Activated CD8-positive, alpha-beta T cell treated with anti-CD3 and anti-CD28 coated beads, Interleukin-2, amount 10 ng/mL, durations not matched to agents 7 days and 5 days (primary cell): ENCODE measurements at places on chromosomes 6 and 20. TPM values are rescaled to one million over a fixed set of nuclear protein-coding genes. Genes with fewer than 3 reads are reported as not detected.

DNA sequence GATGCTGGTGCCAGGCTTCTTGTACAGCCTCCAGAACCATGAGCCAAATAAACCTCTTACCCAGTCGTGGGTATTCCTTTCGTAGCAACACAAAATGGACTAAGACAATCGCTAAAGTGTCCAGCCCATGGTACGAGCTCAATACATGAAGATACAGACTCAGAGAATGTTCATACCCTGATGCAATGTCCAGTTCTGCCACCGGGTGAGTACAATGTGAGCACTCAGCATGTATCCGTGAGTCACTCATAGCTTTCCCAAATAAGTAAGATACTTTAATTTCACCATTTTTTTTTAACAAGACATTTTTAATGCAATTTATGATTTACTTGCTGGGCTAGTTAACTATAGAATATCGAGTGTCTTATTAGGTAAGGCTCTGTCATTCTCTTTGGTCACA lies 26.7 kb upstream of the PDE10A start:
- no peak for DNase-seq
- no peaks in the 10 kb centered on the region for H3K36me3 ChIP-seq
- H3K4me3 ChIP-seq = no peak overlapping the region
- H3K27ac ChIP-seq = no peak overlapping the region
- no peaks in the 10 kb centered on the region for H3K4me1 ChIP-seq
- H3K27me3 ChIP-seq = no peaks in the 10 kb centered on the region

DNA sequence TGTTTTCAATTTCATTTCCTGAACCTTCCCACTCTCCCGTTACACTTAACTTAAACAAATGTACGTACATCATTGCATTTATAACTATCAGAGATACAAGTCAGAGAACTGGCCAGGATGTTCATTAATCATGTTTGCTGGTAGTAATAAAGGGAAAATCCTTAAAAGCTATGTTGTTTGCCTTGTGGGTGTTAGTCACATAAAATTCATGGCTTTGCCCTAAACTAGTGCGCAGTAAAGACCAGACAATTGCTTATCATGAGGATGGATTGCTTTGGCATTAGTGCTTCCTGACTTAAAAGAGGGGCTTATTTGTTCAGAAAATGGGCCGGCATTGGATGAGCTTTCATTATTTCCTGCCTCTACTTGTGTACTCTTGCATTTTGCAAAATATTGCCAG lies 1037.3 kb upstream of the FLRT3 start:
- no peaks in the 10 kb centered on the region for H3K27me3 ChIP-seq
- H3K4me3 ChIP-seq = no peak overlapping the region
- H3K27ac ChIP-seq = no peak overlapping the region
- DNase-seq = no peak
- no peaks in the 10 kb centered on the region for H3K4me1 ChIP-seq

- H3K27me3 ChIP-seq = no peaks in the 10 kb centered on the region
- H3K27ac ChIP-seq = no peak overlapping the region
- peaks cover 2% of the 10 kb centered on the region for H3K36me3 ChIP-seq
- no peaks in the 10 kb centered on the region for H3K4me1 ChIP-seq
These were observed 64.4 kb upstream of the FUCA2 start for GRCh38 chr6:143575901-143576426.

GRCh38 chr20:37757550-37757949 lies 63.7 kb downstream of the CTNNBL1 start:
- H3K36me3 ChIP-seq = peaks cover 10% of the 10 kb centered on the region
- H3K4me3 ChIP-seq = no peak overlapping the region
- H3K27ac ChIP-seq = peak overlapping the region; percentile 62
- no peaks in the 10 kb centered on the region for H3K27me3 ChIP-seq
- peaks cover 7% of the 10 kb centered on the region for H3K4me1 ChIP-seq

DNA sequence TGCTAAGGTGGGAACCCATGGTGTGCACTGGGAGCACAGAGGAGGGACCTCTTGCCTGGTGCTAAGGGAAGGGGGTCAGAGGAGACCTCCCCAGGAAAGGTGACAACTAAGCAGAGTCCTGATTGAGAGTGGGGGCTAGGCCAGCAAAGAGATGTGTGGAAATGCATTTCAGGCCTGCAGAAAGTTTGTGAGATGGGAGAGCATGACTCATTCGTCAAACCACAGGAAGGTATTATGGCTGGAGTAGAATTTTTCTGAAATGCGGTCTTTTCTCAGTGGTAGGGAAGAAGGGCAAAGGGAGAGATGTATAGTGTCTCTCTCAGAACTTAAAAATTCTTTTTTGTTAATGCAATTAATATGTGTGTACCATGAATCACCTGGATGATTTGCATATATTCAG lies 23.6 kb upstream of the EDN1 start:
- H3K4me3 ChIP-seq = no peak overlapping the region
- H3K4me1 ChIP-seq = peaks cover 14% of the 10 kb centered on the region
- peaks cover 10% of the 10 kb centered on the region for H3K27me3 ChIP-seq
- H3K36me3 ChIP-seq = peaks cover 3% of the 10 kb centered on the region
- no peak for DNase-seq
- H3K27ac ChIP-seq = no peak overlapping the region

GRCh38 chr20:57544838-57545564 lies 15.9 kb upstream of the PCK1 start:
- H3K4me1 ChIP-seq = no peaks in the 10 kb centered on the region
- H3K4me3 ChIP-seq = no peak overlapping the region
- no peaks in the 10 kb centered on the region for H3K36me3 ChIP-seq
- H3K27ac ChIP-seq = no peak overlapping the region
- no peak for DNase-seq

DNA sequence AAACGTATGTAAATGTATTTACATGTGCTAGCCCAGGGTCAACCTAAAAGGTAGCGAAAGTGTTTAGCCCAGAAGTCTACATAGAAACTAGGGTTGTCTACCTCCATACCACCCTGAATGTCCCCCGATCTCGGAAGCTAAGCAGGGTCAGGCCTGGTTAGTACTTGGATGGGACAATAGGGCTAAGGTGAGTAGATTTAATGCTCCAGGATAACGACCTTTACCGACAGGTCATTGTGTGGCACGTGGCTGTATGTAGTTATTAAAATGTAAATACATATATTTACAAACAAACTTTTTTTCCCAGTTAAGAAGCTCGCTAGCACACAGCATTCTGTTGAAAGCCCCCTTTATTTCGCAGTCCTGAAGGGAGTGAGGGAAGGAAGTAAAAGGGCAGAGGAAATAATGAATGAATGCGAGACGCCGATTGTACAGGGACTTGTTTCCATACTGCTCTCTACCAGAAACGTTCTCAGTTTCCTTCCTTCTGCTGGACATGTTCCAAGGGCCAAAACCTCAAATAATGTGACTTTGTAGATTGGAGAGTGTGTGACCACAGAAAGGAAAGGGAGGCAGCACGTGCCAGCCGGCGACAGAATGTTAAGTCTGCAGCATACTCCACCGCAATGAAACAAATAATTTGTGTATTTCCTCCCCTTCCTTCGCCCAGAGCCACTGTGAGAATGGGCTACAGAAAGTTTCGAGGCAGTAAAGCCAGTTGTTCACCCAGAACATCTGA lies 612 bp downstream of the ADAT2 start:
- peaks cover 9% of the 10 kb centered on the region for H3K36me3 ChIP-seq
- H3K4me1 ChIP-seq = peaks cover 23% of the 10 kb centered on the region
- peak overlapping the region; percentile 99 for H3K4me3 ChIP-seq

- peaks cover 27% of the 10 kb centered on the region for H3K4me1 ChIP-seq
- H3K36me3 ChIP-seq = no peaks in the 10 kb centered on the region
- no peak overlapping the region for H3K27ac ChIP-seq
- DNase-seq = no peak
- no peak overlapping the region for H3K4me3 ChIP-seq
- H3K27me3 ChIP-seq = peaks cover 53% of the 10 kb centered on the region
These were observed 831 bp upstream of the SIRPB2 start for GRCh38 chr20:1491860-1492642.

GRCh38 chr6:5174756-5175549 lies 85.8 kb downstream of the LYRM4 start:
- H3K4me3 ChIP-seq = peak overlapping the region; percentile 72
- peaks cover 66% of the 10 kb centered on the region for H3K4me1 ChIP-seq
- H3K27me3 ChIP-seq = no peaks in the 10 kb centered on the region
- DNase-seq = peak; percentile 42
- H3K27ac ChIP-seq = peak overlapping the region; percentile 98

The SLC32A1 gene
- not detected for total RNA-seq

- no peak for DNase-seq
- H3K27me3 ChIP-seq = peaks cover 26% of the 10 kb centered on the region
- H3K27ac ChIP-seq = no peak overlapping the region
- no peaks in the 10 kb centered on the region for H3K4me1 ChIP-seq
- H3K4me3 ChIP-seq = no peak overlapping the region
- H3K36me3 ChIP-seq = no peaks in the 10 kb centered on the region
These were observed 298.2 kb downstream of the LRFN2 start for GRCh38 chr6:40288919-40289318.

DNA sequence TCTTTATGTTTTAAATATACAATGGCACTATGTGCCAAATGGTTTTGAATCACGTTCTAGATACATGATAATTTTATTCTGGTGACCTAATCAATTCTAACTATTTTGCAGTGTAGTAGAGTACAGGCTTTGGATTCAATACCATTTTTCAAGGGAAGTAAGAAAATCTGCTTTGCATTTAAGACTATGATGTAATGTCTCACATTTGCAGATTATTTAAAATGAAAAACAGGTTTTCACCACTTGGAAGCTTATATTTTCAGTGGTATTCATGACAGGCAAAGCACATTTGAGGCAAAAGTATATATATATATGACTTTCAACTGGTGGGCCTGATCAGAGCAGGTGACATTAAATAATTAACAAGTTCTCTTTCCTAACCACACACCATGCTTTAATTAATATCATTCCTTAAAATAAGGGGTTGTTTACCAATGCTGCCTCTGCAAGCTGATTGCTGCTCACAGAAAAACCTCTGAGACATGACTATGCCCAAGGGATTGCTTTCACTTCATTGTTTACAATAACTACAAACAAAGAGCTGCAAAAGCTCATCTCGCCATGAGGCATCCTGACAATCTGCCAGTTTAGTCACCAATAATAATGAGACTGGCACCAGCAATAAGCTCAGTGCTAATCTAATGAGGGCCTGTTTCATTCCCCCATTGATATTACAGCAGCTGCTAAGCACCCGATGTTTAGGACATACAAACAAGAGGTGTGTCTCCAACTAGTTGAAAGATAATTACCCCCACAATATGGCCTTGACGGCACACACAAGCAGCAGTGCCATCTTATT lies 1176.0 kb upstream of the GJE1 start:
- H3K27ac ChIP-seq = no peak overlapping the region
- no peak overlapping the region for H3K4me3 ChIP-seq
- no peaks in the 10 kb centered on the region for H3K36me3 ChIP-seq
- no peak for DNase-seq
- H3K27me3 ChIP-seq = no peaks in the 10 kb centered on the region

GRCh38 chr6:7439228-7439627 lies 49.6 kb downstream of the RIOK1 start:
- peaks cover 2% of the 10 kb centered on the region for H3K27me3 ChIP-seq
- peak overlapping the region; percentile 78 for H3K27ac ChIP-seq
- peaks cover 14% of the 10 kb centered on the region for H3K4me1 ChIP-seq
- DNase-seq = no peak

DNA sequence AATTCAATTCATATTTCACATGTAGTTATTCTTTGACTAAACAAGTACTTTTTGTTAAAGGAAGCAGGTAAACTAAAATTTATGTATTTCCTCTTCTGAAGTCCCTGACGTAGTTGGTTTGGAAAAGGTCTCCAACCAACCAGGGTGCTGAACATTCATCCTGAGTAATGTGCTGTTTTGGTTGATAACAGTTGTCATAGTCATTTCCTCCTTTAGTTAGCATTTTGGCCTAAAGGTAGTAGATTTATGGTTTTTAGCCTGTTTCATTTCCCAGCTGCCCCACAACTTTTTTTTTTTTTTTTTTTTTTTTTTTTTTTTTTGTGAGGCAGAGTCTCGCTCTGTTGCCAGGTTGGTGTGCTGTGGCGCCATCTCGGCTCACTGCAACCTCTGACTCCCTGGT lies 382.8 kb upstream of the FLRT3 start:
- H3K27ac ChIP-seq = no peak overlapping the region
- no peak overlapping the region for H3K4me3 ChIP-seq
- H3K36me3 ChIP-seq = no peaks in the 10 kb centered on the region
- H3K4me1 ChIP-seq = no peaks in the 10 kb centered on the region
- no peak for DNase-seq

GRCh38 chr20:41176711-41177552 lies 39.6 kb downstream of the PLCG1 start:
- peak; percentile 20 for DNase-seq
- H3K27me3 ChIP-seq = no peaks in the 10 kb centered on the region
- H3K27ac ChIP-seq = peak overlapping the region; percentile 55
- peaks cover 44% of the 10 kb centered on the region for H3K4me1 ChIP-seq
- no peak overlapping the region for H3K4me3 ChIP-seq

- H3K4me3 ChIP-seq = no peak overlapping the region
- no peaks in the 10 kb centered on the region for H3K36me3 ChIP-seq
- peaks cover 8% of the 10 kb centered on the region for H3K27me3 ChIP-seq
- no peak overlapping the region for H3K27ac ChIP-seq
These were observed 186.3 kb downstream of the ADGB start for GRCh38 chr6:146785001-146785585.

GRCh38 chr6:53306819-53307347 lies 41.9 kb downstream of the ELOVL5 start:
- peaks cover 81% of the 10 kb centered on the region for H3K4me1 ChIP-seq
- H3K4me3 ChIP-seq = no peak overlapping the region
- H3K36me3 ChIP-seq = peaks cover 27% of the 10 kb centered on the region
- H3K27ac ChIP-seq = peak overlapping the region; percentile 22
- H3K27me3 ChIP-seq = no peaks in the 10 kb centered on the region

The FNDC11 gene
- 0.26 TPM for total RNA-seq

DNA sequence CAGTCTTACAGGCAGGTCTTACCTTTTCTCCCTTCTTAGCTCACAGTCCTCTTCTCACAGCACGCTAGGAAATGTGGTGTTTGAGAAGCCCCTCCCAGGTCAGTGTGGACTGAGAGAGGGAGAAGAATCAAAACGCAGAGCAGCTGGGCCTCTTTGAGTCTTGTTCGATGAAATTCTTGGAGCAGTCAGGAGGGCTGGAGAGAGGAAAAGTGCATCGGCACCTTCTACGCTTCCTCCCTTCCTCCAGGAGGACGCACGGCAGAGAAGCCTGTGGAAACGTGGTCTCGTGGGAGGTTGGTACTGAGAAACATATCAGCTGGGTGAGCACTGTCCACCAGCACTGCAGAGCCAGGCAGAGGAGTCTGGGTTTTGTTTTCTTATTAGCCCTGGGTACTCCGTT lies 52.7 kb downstream of the TXLNB start:
- DNase-seq = peak; percentile 10
- H3K27ac ChIP-seq = no peak overlapping the region
- H3K4me3 ChIP-seq = no peak overlapping the region

The PAX1 gene
- total RNA-seq = not detected

GRCh38 chr20:57076152-57076652 lies 190.2 kb downstream of the BMP7 start:
- no peaks in the 10 kb centered on the region for H3K4me1 ChIP-seq
- no peak overlapping the region for H3K4me3 ChIP-seq
- H3K36me3 ChIP-seq = no peaks in the 10 kb centered on the region
- H3K27me3 ChIP-seq = peaks cover 7% of the 10 kb centered on the region
- no peak overlapping the region for H3K27ac ChIP-seq

- no peak for DNase-seq
- no peaks in the 10 kb centered on the region for H3K27me3 ChIP-seq
- no peak overlapping the region for H3K4me3 ChIP-seq
- H3K4me1 ChIP-seq = no peaks in the 10 kb centered on the region
- no peak overlapping the region for H3K27ac ChIP-seq
- H3K36me3 ChIP-seq = no peaks in the 10 kb centered on the region
These were observed 62.7 kb downstream of the SLC24A3 start for GRCh38 chr20:19275038-19275629.
